Naive B cell (primary cell): ENCODE measurements at places on chromosomes 3 and 15.

DNA sequence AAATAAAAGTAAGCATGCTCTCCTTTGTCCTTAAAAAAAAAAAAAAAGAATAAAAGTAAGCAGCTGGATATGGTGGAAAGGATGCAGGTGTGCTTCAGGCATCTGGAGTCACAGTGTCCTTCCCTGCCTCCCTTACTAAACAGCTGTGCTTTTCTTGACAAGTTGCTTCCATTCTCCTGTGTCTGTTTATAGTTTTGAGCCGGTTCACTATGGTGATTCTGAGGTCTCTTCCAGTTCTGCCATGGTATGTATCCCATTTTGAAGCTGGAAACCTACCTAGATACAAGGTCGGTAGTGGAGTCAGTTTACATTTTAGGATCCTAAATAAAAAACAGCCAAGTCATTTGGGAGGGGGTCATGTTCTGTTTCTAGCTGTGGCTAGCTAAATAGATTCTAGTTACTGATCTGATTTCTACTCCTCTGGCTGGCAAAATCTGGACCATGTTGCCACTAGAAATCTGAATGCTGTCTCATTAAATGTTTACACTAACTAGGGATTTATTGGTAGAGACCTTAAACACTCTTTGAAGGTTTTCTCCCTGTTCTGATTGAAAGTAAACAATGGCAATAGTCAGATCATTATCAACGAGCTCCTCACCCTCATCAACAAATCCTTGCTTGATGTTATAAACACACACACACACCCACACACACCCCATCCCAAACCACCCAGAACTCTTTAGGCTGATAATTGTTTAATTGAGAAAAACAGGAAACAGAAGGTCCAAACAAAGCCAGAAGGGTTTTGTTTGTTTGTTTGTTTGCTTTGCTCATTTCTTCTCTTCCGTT lies 7.9 kb downstream of the TNFSF10 start:
- no peak for DNase-seq

- DNase-seq, result no peak
Observed at GRCh38 chr3:94172695-94173310, 109.9 kb downstream of the NSUN3 start.

DNA sequence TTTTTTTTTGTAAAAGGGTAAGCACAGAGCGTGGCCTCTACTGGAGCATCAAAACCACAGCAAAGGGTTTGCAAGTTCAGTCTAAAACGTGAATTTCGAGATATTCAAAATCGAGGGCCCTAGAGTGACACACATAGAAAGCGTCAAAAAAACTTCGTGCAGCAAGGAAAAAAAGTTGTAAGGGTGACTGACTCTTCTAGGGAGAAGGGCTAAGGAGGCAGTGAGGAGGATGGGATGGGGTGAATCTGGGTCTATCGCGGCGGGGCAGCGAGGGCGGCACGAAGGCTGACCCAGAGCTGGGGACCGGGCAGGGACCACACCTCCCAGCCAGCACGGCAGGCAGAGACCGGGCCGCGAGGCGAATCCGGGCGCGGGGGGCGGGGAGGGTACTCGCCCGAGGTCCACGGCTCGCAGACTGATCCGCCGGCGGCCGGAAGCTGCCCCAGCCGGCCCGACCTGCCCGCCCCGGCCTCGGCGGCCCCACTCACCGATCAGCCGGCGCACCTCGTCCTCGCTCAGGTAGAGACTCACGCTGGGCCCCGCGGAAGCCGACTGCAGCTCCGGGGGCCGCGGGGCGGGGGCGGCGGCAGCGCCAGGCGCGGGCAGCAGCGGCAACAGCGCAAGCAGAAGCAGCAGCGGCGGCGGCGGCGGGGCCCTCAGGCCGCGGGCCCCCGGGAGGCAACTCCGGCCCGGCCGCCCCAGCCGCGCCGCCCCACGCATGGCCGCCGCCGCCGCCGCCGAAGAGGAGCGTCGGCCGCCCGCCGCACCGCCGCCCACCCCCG lies 533 bp downstream of the RYK start:
- DNase-seq, result peak; percentile 59

DNA sequence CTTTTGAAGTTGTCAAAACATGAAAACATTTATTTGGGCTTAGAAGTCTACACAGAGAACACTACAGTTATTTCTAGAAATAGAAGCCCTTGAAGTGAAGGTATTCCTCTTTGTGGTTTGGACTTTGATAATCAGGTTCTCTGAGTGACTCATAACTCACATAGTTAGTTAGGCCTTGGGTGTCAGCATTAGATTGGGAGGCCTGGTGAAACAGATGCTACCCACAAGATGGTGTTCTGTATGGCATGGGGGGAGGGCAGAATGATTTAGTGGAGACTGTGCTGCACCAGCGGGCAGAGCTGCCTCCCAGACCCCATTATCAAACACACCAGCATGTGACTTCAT lies 108.9 kb upstream of the ETV5 start:
- DNase-seq, result no peak

DNA sequence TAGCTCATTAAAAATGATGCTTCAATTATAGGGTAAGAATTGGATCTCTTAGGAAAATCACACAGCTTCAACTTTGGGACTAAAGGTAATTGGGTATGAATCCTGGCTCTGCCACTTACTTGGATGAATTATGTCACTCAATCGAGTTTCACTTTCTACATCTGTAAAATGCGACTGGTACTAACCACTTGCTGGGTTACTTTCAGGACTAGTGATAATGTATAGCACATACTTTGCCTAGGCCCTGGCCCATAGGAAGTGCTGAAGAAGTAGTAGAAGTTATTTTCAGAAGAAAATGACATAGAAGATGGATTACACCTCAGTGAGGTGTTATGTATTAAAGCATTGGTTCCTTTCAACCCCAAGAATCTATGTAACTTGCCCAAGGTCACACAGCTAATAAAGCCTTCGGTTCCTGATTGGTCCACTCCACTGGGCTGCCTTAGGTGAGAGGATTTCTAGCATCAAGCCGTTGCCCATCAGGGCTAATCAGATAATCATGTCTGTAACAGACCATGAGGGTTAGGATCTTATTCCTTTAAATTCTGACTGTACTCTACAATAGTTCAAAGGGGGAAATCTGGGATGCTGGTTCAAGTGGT lies 29.4 kb upstream of the AP4E1 start:
- no peak for DNase-seq

- no peak for DNase-seq
Observed at GRCh38 chr3:37941608-37942508, 48.7 kb upstream of the VILL start.

- no peak for DNase-seq
Observed at GRCh38 chr15:96232335-96232734, 98.2 kb upstream of the NR2F2 start.

- DNase-seq, result no peak
Observed at GRCh38 chr15:40823572-40824343, 4.8 kb downstream of the PPP1R14D start.

DNA sequence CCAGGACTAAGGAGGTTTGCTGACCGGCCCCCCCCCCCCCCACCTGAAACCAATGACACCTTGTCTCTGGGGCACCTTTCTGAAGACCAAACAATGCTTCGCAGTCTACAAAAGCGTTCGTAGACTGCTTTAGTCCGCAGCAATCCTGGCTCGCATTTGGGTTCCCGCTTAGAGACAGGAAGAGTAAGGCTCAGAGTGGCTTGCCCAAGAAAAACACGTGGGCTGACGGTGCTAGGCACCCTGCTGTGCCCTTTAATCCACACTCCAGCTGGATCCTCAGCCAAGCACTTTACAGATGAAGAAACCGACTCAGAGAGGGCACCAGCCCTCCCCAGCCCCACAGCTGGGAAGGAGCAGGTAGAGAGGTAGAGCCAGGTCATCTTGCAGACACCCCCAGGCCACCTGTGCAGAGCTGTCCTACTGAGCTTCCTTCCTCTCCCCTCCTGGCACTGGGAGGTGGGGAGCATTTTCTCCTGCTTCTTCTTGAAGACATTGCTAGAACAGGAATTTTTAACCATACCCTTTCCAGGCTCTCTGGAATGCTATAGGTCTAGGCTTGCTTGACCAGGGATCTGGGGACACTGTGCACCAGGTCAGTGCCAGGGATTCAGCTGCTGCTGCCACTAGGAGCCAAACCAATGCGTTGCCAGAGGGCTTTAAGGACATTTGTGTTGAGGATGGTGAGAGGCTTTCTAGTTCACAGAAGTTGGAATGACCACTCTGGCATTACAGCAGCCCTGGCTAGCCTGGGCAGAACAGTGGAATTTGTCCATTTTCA lies 1.0 kb upstream of the KLF15 start:
- DNase-seq, result no peak

GRCh38 chr15:48265135-48265534 lies 59.0 kb downstream of the SLC12A1 start:
- no peak for DNase-seq

DNA sequence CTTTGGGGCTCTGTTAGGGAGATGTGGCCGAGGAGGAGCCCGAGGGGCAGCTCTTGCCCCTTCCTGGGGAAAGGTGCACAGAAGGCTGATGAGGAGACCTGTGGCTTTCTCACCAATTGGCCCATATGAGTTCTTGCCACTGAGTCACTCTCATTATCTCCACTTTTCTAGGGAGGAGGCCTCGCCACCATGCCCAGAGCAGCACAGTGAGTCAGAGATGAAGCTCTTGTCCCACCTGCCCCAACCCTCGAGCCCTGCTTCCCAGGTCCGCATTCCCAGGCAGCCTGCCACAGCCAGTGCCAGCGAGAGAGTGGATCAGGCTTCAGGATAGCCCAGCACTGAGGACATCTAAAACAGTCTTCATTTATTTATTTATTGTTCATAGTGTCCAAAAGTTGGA lies 53.5 kb downstream of the AMOTL2 start:
- DNase-seq, result no peak

GRCh38 chr3:112389961-112390360 lies 57.0 kb downstream of the CD200 start:
- no peak for DNase-seq

DNA sequence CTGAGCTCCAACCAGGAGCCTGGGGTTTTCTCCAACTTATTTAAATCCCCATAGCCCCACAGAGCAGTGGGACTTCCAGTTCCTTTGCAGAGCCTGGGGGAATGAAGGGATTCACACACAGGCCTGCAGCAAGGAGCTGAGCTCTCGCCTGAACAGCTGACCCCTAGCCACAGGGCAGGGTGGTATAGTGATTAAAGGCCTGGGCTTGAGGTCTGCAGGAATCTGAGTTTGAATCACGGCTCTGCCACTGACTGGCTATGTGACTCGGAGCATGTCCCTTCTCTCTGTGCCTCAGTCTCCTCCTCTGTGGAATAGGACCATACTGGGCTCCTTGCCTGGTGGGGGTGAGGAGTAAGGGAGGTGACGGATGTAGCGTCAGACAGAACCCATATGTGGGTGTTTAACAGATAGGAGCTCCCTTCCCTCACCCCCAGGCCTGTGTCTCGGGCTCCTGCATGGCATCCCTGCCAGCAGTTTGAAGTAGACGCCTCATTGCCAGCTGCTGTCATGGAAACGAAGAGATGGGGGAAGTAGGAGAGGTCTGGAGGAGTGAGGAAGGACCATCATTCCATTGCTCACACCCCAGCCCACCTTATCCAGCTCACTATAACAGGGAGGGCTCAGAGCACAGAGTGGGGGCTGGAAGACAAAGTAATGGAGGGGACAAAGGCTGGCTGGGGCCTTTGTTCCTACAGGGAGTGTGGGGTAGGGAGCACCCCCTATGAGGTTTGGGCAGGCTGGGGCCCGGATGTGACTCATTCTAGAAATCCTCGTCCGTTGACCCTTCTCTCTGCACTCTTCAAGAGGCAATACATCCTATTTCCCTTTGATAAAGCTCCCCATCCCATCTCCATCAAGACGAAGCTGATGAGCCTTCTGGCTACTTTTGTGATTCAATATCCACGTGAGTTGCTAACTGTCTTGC lies 14.8 kb downstream of the HRH1 start:
- DNase-seq, result no peak

GRCh38 chr3:2420919-2421318 lies 322.3 kb downstream of the CNTN4 start:
- DNase-seq, result no peak

GRCh38 chr15:97517737-97518136 lies 442.8 kb upstream of the ARRDC4 start:
- DNase-seq, result no peak

- no peak for DNase-seq
Observed at GRCh38 chr3:145817870-145818483, 343.0 kb downstream of the PLOD2 start.

- DNase-seq, result no peak
Observed at GRCh38 chr3:48141604-48142137, 46.5 kb downstream of the CDC25A start.

DNA sequence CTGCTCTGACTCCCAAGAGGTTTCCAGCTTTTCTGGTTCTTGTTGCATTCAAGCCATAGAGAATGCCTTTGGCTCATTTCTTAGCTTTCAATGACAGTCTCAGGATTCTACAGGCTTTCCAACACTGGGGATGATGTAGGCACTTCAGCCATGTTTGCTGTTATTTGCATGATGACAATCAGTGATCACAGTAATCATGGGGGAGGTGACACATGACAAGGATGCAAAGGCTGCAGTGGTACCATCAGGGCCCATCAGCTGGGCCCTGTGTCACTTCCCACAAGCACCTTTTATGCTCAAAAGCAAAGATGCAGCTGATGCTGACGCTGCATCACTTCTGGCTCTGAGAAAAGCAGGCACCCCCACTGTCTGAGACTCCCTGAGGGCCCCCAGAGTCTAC lies 18.6 kb downstream of the EPHB1 start:
- no peak for DNase-seq

DNA sequence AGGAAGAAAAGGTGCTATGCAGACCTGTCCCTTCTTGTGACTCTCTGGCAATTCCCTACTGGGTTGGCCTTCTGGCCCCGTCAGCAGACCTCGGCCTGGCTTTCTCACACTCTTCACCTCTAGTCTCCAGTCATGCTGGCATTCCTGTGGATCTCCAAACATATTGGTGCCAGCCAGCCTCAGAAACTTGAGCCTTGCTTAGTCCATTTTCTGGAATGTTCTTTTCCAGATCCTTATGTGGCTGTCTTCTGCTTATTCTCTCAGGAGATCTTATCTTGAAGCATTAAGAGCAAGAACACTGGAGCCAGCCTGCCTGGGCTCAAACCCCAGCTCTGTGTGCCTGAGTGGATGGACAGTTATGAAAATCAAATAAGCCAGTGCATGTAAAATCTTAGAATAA lies 88.2 kb upstream of the NTRK3 start:
- DNase-seq, result no peak

GRCh38 chr15:63504979-63505841 lies 817 bp downstream of the USP3 start:
- DNase-seq, result peak; percentile 58

DNA sequence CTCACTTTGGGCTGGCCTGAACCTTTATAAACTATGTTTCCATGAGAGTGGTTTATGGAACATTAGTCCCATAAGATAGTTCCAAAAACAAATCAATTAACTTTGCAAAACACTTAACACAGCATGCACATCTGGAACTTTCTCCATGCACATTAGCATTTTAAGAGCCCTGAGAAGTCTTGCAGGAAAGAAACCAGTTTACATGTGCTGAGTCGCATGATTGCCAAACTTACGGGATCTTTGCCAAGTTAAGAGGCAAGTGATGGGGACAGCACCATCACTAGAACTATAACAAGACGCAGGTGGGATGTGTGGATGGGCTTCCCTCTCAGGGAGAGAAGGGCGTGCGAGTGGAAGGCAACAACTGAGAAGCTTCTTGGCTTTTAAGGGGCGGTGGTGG lies 20.7 kb downstream of the ADAMTS9 start:
- DNase-seq, result no peak

- no peak for DNase-seq
Observed at GRCh38 chr15:33086500-33087121, 107.9 kb downstream of the FMN1 start.

- DNase-seq, result no peak
Observed at GRCh38 chr15:73629798-73630429, 3.3 kb downstream of the NPTN start.
